Thoracic aorta (tissue), 2 donors: ENCODE measurements at places on chromosomes 16 and 17. TPM values are rescaled to one million over a fixed set of nuclear protein-coding genes. Genes with fewer than 3 reads are reported as not detected.

Gene G6PC1
- total RNA-seq, result not detected

DNA sequence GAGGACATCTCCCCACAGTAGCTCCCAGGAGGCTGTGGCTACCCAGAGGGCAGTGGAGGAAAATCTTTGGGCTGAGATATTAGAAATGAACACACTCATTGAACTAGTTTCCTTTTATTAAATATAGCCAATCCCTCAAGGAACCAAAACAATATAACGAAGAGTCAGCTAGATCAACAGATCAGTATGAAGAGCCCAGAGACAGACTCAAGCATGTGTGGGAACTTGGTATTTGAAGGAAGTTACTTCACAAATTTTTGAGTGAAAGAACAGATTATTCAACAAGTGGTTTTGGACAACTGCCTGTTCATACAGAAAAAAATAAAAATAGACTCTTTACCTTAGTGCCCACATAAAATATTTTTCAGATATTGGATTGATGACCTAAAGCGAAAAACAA, 183.6 kb upstream of the PMFBP1 start:
- DNase-seq, result no peak

Gene MYH13
- not detected for total RNA-seq

Gene UTP4
- 44.5 TPM for total RNA-seq

Gene GPR139
- total RNA-seq, result not detected

DNA sequence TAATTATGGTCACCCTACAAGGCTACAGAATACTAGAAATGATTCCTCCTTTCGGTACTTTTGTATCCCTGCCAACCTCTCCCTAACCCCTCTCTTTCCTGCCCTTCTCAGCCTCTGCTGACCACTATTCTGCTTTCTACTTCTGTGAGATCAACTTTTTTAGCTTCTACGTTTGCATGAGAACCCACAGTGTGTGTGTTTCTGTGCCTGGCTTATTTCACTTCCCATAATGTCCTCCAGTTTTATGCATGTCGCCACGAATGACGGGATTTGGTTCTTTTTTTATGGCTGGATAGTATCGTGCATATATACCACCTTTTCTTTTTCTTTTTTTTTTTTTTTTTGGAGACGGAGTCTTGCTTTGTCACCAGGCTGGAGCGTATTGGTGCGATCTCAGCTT, 92.1 kb downstream of the RAP1GAP2 start:
- no peak for DNase-seq

Gene PSMC3IP
- total RNA-seq, result not detected

- DNase-seq, result no peak
Measured at GRCh38 chr16:23146877-23147601, 2.2 kb downstream of the USP31 start.

Gene ZDHHC1
- total RNA-seq, result 15.0 TPM

DNA sequence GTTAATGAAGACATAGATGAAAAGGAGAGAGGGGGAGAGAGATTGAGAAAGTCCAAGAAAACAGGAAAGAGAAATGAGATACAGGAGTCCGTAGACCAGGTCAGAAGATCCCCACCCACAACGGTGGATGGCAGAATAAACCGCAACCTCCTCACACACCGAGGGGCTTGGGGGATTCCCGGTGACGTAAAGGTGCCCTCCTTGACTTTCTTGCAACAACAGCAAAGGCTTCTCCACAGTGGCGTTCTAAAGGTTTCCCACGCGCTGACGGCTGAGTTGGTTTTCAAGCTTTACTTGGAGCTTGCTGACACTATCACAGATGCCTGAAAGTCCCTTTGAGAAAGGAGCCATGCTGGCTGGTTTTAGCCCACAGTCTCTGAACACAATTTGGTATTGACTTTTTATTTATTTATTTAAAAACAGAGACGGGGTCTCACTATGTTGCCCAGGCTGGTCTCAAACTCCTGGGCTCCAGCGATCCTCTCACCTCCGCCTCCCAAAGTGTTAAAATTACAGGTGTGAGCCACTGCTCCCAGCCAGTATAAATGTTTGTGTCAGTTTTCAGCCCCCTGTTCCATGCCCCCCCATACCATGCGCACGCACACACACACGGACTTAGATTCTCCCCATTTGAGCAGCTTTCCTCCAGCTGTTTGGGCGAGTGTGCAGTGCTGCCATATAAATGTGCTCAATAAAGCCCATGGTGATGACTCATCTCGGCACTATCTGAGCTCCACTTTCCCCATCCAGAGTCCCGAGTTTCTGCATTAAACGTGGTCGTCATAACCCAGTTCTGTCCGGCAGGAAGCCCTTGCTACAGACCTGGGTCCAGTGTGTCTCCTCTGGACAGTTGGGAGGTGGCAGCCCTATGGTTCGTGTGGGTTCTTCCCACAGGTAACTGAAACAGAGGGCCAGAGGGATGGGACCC, 33.0 kb upstream of the SEC14L1 start:
- DNase-seq, result no peak

GRCh38 chr16:51143196-51143977, 7.7 kb downstream of the SALL1 start:
- DNase-seq, result no peak

Gene TSPOAP1
- total RNA-seq, result 22.6 TPM

Gene KRT24
- not detected for total RNA-seq

DNA sequence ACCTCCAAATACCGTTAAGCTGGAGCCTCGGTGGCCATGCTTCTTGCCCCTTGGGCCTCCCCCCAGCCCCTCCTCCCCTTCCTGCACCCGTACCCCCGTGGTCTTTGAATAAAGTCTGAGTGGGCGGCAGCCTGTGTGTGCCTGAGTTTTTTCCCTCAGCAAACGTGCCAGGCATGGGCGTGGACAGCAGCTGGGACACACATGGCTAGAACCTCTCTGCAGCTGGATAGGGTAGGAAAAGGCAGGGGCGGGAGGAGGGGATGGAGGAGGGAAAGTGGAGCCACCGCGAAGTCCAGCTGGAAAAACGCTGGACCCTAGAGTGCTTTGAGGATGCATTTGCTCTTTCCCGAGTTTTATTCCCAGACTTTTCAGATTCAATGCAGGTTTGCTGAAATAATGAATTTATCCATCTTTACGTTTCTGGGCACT, 928 bp downstream of the HBA1 start:
- DNase-seq, result no peak

- no peak for DNase-seq
Measured at GRCh38 chr17:3813171-3813570, 12.2 kb upstream of the ITGAE start.

Gene AATK
- 6.1 TPM for total RNA-seq

Gene RPA1
- total RNA-seq, result 40.0 TPM

DNA sequence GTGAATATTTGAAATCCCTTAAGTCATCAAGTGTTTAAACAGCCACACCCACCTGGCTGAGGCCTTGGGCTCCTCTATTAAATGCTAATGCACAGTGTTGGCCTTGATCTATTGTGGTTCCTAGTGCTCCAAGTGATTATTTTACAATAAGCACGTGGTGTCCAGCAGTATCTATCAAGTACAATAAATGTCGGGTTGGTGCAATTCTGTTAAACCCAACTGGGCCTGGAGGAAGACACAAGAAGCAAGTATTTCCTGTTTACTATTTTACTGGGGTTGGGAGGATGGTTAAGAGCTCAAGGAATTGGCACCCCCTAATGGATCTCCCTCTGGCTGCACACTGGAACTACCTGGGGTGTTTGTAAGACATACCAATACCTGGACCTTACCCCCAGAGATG, 72.1 kb upstream of the HNF1B start:
- DNase-seq, result no peak

Gene EME2
- 23.4 TPM for total RNA-seq

Gene ZG16
- not detected for total RNA-seq

- DNase-seq, result no peak
Measured at GRCh38 chr17:59963738-59964481, 630 bp downstream of the RNFT1 start.

DNA sequence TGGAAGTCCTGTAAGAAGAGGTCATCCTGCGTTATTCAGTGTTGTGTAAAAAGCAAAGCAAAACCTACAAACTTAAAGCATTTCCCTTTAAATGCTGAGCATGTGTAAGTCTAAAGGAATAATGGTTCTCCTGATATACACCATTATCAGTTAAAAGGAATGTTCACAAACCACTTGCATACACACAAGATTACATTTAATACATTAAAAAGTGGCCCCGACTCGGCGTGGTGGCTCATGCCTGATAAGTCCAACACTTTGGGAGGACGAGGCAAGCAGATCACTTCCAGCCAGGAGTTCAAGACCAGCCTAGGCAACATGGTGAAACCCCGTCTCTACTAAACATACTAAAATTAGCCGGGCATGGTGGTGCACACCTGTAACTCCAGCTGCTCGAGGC, 30.5 kb downstream of the CPPED1 start:
- no peak for DNase-seq

Gene CD79B
- total RNA-seq, result 4.3 TPM

GRCh38 chr16:86495756-86496261, 14.5 kb upstream of the FOXF1 start:
- DNase-seq, result no peak

Gene ZNF423
- 22.9 TPM for total RNA-seq

- DNase-seq, result no peak
Measured at GRCh38 chr16:5025171-5025632, 8.5 kb downstream of the NAGPA start.

Gene GJC1
- 15.4 TPM for total RNA-seq

DNA sequence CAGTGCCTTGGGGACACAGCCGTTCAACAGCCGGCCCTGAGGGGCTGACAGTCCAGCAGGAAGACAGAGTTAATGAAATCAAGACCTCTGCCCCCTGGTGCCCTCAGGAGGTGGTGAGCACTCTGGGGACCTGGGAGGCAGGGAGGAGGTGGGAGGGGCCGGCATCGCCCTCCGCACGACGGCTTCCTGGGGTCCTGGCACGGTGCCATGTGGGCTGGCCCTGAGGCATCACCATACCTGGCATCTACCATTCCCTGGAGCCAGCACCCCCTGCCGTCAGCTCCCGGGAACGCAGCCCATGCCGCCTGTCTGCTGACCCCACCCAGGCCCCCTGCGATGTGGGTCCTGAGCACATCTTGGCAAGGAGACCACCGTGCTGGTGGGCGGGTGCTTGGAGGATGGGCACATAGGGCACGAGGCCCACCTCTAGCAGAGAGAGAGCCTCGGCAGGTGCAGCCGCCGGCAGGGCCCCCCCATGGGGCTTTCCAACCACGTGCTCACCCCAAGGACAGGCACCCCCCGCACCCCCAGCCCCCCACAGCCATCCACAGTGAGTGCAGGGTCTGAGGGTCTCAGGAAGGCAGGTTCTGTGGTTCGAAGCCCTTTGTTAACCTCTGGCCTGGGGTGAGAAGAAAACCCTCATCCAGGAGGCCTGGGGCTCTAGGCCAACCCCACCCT, 52.5 kb downstream of the ZFPM1 start:
- no peak for DNase-seq

- DNase-seq, result no peak
Measured at GRCh38 chr16:81524382-81524781, 79.8 kb downstream of the CMIP start.

GRCh38 chr17:73471924-73472323, 160.1 kb upstream of the CDC42EP4 start:
- no peak for DNase-seq
